ENCODE measurements at places on chromosomes 13 and 19. TPM values are rescaled to one million over a fixed set of nuclear protein-coding genes. Genes with fewer than 3 reads are reported as not detected.

GRCh38 chr19:17860331-17860992 is 752 bp downstream of the RPL18A start:
- DNase-seq: no peak

The TIMM44 gene
- total RNA-seq: 39.8 TPM

- no peak for DNase-seq
Measured at GRCh38 chr13:39016787-39017186, 21.1 kb downstream of the PROSER1 start.

GRCh38 chr19:45805719-45806118 is 9.4 kb downstream of the RSPH6A start:
- DNase-seq: no peak

DNA sequence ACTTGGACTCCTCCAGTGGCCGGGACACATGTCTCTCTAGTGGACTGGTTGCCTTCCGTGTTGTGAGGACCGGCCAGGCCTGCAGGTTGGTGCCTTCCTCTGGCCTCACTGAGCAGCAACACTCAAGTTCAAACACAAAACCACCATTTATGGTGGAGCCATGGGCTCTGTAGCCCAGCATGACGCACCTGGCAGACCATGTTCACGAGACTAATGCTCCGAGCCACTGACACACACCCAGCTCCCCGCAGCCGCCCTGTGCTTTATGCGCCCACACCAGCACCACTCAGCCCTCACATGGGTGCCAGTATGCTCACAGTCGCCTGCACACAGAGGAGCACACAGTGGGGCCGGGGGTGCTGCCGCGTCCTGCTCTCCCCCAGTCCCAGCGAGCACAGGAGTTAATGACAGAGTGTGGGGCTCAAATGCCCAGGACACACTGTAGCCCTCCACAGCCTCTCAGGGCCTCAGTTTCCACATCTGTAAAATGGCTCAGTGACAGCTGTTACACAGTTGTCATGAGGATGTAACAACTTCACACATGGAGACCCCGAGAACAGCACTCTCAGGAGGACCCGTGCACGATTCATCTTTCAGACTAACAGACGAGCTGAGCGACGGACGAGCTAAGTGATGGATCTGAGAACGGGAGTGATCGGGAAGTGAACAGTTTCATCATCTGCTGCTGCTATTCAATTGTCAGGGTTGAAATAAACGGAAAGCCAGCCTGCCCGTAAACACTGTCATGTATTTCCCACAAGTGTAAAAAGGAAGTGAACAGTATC is 7.8 kb downstream of the GAS6 start:
- DNase-seq: no peak

Measured in upper lobe of left lung (tissue), 6 donors.